ENCODE measurements at places on chromosomes 7 and 10.
A peak's percentile ranks its signal among the peaks of the same experiment; 100 is the strongest.

GRCh38 chr7:73969991-73970390 lies 58.0 kb upstream of the ELN start:
- no peak for DNase-seq

GRCh38 chr10:71681977-71682376 lies 37.6 kb downstream of the C10orf105 start:
- DNase-seq, result no peak

GRCh38 chr10:12687996-12688395 lies 313.5 kb downstream of the CCDC3 start:
- no peak for DNase-seq

- DNase-seq, result no peak
Observed at GRCh38 chr7:29384277-29384676, 179.4 kb upstream of the PRR15 start.

GRCh38 chr10:133307776-133308420 lies 774 bp downstream of the TUBGCP2 start:
- peak; percentile 87 for DNase-seq

DNA sequence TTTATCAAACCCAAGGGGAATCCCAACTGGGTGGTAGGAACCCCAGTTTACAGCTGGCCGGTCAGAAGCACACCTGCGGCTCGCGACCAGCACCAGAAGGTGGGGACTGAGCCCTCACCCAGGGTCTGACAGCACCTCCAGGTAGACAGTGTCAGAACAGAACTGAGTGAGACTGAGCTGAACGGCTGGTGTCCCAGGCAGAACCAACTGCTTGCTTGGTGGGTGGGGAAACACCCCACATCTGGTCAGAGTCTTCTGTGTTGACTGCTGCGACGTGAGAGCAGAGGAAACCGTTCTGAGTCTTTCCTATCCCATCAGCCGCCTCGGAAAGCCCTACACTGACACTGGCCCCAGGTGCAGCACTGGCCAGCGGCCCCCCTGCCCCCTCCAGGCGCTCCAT lies 160.7 kb downstream of the MAD1L1 start:
- DNase-seq, result no peak

- no peak for DNase-seq
Observed at GRCh38 chr7:27177795-27178320, 3.7 kb upstream of the HOXA10 start.

GRCh38 chr7:95509199-95509598 lies 23.5 kb downstream of the ASB4 start:
- peak; percentile 93 for DNase-seq

DNA sequence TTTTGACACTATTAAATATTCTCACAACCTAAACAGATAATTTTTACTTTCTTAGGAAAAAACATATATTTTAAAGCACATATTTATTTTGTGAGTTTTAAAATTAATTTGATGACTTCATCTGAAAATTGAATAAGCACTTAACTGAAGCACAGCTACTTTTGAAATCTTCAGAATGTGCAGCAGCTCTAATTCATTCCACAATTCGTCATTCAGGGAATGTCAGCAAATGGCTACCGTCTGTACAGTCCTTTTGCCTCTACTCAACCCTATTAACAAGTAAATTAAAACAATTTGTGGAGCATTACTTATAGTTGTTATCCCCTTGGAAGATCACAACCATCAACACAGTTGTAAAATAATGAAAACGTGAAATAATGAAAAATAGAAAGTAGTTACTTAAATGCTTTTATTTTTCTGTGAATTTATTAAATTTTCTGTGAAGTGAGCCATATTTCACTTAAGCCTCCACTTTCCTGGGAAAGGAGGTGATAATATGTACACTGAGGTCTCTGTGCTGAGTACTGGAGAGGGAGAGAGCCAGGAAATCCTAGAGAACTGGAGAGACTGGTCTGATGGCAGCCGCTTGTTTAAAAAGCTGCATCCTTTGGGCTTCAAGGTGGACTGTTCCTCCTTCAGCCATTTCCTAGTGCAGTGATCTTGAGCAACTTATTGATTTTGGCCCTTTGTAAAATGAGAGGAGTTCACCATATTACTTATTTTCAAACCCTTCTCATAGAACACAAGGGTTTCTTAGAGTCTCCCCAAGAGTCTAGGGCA lies 70.6 kb downstream of the REEP3 start:
- no peak for DNase-seq

DNA sequence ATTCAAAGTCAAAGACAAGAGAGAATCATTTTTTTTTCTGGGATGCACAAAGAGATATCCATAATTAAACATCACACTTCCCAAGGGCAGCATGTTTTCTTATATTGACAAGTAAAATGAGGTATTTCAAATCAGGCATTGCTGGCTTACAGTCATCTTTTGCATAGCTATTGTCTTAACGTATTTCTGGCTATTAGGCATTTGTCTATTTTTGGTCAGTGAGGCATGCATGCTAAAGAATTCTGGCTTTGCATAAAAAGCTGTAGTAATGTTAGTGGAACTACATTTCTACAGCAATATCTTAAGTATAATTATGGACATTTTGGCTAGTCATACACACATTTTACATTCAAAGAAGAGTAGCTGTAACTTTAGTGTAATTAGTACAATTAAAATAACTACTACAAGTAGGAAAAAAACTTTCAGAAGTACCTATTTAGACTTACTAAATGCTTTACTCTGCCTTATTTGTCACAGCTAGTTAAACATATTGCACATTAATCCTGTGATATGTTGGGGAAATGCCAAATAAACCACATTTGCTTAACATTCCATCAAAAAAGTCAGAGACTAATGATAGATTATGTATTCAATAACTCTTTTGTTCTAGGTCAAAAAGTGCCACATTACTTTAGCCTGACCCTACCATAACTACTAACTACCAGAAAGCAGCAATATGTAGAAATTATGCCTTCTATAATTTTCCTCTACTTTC lies 76.4 kb downstream of the RELN start:
- DNase-seq, result no peak

- peak; percentile 92 for DNase-seq
Observed at GRCh38 chr7:28037220-28038010, 143.2 kb downstream of the JAZF1 start.

DNA sequence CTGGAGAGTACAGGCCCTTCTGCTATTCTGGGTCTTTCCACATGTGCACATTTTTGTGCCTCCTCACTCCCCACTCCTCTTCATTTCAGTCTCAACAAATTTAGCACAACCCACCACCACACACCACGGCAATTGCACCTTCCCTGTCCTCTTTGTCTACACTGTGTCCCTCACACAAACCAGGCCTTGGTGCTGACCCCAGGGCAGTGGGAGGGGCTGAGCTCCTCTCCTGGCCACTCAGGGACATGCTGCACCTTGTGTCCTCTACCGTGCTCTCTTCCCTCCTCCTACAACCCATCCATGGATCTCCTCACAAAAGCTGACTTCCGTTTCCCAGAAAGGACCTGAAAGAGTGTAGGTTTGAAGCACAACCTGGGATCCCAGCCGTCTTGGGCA lies 90.9 kb upstream of the IKZF1 start:
- DNase-seq, result no peak

DNA sequence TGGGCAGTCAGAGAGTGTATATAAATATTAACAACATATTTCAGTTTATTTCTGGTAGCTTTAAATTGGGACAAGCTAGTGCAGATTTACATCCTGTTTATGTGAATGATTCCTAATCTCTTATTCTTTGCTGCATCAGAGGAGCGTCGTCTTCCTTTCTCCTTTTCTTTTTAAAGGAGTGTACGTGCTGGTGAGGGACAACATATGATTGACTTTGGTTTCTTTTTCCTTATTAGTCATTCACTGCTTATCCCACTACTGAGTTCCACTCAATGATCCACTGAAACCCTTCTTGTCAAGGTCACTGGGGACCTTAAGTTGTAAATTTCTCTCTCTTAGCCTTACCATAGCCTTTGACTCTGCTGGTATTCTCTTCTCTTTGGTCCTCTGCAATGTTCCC lies 116.3 kb downstream of the EXOC4 start:
- DNase-seq, result peak; percentile 4

DNA sequence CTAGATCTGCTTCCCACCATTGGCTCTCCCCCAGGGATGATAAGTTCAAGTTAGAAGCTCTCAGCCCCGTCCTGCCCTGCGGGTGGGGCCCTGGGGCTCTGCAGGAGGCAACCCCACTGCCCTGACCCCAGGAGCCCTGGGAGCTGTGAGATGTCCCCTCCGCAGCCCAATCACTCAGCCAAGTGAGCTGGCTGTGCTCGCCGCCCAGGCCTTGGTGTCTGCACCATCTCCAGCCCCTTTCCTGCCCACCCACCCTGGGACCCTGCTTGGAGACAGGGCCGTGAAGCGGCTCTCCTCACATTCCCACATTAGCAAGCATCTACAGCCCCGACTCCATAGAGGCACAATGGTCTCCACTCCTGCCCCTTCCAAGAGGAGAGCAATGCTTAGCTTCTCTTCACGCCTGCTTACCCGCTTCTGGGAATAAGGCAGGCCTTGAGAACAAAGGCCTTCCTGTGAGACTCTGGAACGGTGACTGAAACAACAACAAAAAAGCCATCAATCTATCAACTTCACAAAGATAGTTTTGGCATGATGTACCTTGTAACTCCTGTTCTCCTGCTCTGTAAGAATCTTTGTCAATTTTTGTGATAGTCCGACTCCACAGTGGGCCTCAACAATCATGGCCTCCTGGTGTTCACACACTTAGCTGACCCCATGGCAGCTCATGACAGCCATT lies 67.7 kb downstream of the FOXL3 start:
- no peak for DNase-seq

GRCh38 chr10:90968328-90969081 lies 47.6 kb upstream of the ANKRD1 start:
- DNase-seq, result peak; percentile 65

DNA sequence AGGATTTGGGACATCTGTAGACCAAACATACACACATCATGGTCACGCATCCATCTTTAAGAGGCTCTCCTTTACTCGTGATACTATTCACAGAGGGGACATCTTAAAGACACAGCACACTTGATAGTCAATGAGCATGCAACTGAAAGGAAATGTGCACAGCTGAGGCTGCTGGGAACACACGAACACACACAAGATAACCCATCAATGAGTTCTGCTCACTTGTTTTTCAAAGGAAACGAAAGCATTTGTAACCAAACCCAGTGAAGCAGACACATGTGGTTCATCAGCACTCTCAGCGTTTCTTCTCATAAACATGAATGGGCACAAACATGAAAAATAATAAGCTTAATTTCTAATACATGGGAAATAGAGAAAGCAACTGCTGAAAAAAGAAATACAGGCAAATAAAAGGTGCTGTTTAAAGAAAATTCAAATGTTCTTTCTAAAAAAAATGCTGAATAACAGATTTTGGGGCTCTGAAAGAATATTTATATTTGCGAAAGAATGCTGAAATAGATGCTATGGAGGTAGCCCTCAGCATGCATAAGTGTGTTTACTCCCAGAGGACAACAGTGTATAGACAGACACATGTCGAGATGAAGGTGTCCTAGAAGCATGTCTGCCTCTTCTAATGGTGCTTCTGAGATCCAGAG lies 59.7 kb upstream of the LAMB4 start:
- DNase-seq, result no peak

DNA sequence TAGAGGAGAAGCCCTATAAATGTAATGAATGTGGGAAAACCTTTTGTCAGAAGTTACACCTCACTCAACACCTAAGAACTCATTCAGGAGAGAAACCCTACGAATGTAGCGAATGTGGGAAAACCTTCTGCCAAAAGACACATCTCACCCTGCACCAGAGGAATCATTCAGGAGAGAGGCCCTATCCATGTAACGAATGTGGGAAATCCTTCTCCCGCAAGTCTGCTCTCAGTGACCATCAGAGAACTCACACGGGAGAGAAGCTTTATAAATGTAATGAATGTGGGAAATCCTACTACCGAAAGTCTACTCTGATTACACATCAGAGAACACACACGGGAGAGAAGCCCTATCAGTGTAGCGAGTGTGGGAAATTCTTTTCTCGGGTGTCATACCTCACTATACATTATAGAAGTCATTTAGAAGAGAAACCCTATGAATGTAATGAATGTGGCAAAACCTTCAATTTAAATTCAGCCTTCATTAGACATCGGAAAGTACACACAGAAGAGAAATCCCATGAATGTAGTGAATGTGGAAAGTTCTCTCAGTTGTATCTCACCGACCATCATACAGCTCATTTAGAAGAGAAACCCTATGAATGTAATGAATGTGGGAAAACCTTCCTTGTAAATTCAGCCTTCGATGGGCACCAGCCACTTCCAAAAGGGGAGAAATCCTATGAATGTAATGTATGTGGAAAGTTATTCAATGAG lies 18.9 kb downstream of the RBAK start:
- no peak for DNase-seq

DNA sequence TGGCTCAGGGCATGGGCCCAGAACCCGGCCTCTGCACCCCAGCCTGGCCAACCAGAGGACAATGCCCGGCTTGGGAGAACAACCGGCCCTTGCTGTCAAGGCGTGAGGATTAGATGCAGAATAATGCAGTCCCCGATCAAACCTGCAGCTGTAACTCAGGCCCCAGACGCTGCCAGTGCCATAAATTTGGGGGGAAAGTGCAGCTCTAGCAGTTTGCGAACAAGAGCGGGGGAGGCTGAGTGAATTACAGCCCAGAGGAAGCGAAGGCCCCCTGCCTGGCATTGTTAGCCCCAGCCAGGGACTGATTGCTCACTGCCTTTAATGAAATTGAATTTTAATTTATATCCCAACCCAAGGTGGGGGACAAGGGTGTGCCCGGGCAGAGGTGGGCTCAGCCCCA lies 38.0 kb upstream of the GNA12 start:
- no peak for DNase-seq

DNA sequence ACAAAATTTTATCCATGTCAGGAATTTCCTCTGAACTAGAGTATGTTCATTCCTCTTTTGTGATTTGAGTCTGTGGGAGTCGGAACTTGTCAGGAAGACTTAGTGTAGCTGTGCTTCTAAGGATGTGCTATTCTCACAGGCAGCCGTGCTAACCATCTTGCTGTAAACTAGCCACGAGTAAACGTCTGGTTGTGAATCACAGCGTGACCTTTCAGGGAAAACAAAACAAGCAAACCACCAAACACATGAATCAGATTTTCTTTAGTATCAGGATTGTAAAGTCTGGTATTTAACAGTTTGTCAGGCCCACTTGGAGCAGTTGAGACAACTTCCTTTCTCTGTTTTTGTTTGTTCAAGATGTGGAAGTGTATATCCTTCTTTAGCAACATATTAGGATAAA lies 32.0 kb downstream of the AUTS2 start:
- peak; percentile 85 for DNase-seq

DNA sequence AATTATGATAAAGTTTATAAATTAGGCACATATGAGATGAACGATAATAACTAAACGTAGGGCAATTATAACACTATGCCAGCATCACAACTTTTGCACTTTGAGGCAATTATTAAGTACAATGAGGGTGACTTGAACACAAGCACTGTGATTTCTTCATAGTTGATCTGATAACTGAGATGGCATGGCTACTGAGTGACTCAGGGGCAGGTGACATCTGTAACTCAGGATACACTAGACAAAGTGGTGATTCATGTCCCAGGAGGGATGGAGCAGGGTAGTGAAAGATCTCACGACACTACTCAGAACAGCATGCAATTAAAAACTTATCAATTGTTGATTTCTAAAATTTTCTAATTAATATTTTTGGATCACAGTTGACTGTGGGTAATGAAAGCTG lies 98.3 kb upstream of the ARHGAP21 start:
- no peak for DNase-seq

GRCh38 chr10:68099736-68100135 lies 9.6 kb upstream of the MYPN start:
- peak; percentile 59 for DNase-seq

- DNase-seq, result no peak
Observed at GRCh38 chr7:133670250-133670649, 417.4 kb downstream of the EXOC4 start.
